Nephron progenitor cell (in vitro differentiated cells): ENCODE measurements at places on chromosomes 7 and 10.

- no peaks in the 10 kb centered on the region for H3K36me3 ChIP-seq
- DNase-seq, result no peak
- no peak overlapping the region for H3K27ac ChIP-seq
Observed at GRCh38 chr10:133567119-133567518, 1.7 kb upstream of the SYCE1 start.

GRCh38 chr10:30178356-30178964, 119.1 kb upstream of the JCAD start:
- no peak for DNase-seq

DNA sequence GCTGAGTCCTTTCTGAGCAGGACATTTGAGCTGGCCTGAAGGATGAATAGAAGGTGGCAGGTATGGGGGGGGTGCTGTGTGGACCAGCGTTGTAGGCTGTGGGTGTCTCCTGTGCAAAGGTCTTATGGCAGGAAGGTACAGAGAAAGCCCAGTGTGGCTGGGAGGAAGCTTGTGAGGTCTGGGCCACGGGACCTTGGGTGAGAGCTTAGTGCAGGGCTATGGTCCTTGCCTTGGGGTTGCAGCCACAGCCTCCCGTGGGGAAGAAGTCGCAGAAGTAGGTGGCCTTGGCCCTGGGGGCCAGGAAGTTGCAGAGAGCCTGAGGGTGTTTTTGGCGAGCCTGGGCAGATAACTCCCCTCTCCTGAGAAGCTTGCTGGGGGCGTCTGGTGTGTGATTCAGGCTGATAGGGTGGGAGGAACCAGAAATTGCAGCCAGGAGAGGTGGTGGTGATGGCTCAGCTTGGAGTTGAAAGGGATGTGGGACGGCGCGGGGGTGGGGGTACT, 172.0 kb upstream of the TNRC18 start:
- H3K4me1 ChIP-seq, result peaks cover 55% of the 10 kb centered on the region
- H3K36me3 ChIP-seq, result peaks cover 22% of the 10 kb centered on the region
- H3K27me3 ChIP-seq, result peaks cover 4% of the 10 kb centered on the region
- H3K4me3 ChIP-seq, result peak overlapping the region; percentile 93

- no peaks in the 10 kb centered on the region for H3K4me1 ChIP-seq
- no peaks in the 10 kb centered on the region for H3K36me3 ChIP-seq
Observed at GRCh38 chr7:158576050-158576762, 11.4 kb downstream of the PTPRN2 start.

GRCh38 chr10:127945341-127945758, 38.4 kb downstream of the PTPRE start:
- no peak overlapping the region for H3K4me3 ChIP-seq
- H3K27me3 ChIP-seq, result peaks cover 13% of the 10 kb centered on the region
- no peak overlapping the region for H3K27ac ChIP-seq
- DNase-seq, result no peak

DNA sequence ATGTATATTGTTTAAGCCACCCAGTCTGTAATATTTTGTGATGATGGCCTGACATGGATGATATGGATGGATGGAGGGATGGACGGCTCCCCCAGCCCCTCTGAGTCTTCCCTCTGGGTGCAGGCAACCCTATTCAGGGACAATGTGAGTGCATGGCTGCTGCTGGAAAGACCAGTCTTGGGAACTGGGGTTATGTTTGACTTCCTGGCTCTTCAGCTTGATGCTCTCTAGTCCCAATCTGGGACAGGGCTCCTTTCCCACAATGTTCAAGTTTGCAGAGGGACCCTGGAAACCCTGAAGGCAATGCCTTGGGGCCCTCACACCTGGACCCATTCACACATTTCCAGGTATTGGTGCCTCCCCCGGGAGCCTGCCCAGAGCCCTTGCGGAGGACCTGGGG, 52.3 kb upstream of the RET start:
- no peaks in the 10 kb centered on the region for H3K36me3 ChIP-seq
- H3K4me1 ChIP-seq, result peaks cover 34% of the 10 kb centered on the region
- no peak for DNase-seq
- no peak overlapping the region for H3K27ac ChIP-seq
- peaks cover 86% of the 10 kb centered on the region for H3K27me3 ChIP-seq

- peaks cover 3% of the 10 kb centered on the region for H3K27me3 ChIP-seq
- peak overlapping the region; percentile 4 for H3K27ac ChIP-seq
- no peak for DNase-seq
Observed at GRCh38 chr7:138934861-138935260, 46.3 kb downstream of the KIAA1549 start.

DNA sequence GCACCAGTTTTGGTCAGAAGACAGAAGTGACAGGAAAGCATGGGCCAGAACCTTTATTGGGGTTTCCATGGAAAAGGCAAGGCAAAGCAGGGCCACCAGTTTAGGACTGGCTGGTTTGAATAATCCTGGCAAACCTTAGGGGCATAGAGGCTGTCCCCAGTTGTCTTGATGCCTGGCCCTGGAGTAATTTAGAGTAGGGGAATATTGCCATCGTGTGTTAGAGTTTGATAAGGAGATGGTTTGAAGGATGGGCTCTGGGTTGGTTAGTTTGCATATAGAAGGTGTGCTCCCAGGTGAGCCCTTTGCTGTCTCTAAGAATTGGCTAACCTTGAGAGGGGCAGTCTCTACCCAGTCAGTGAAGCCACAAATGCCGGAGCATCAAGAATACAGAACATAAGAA, 79.6 kb downstream of the ZNF777 start:
- H3K4me3 ChIP-seq, result no peak overlapping the region
- H3K27ac ChIP-seq, result no peak overlapping the region
- DNase-seq, result no peak
- H3K36me3 ChIP-seq, result no peaks in the 10 kb centered on the region
- peaks cover 28% of the 10 kb centered on the region for H3K27me3 ChIP-seq

GRCh38 chr10:101217450-101218281, 11.6 kb downstream of the LBX1 start:
- no peak overlapping the region for H3K27ac ChIP-seq
- peaks cover 100% of the 10 kb centered on the region for H3K27me3 ChIP-seq
- peaks cover 58% of the 10 kb centered on the region for H3K4me1 ChIP-seq
- peak overlapping the region; percentile 66 for H3K4me3 ChIP-seq
- H3K36me3 ChIP-seq, result no peaks in the 10 kb centered on the region
- peak; percentile 85 for DNase-seq

- H3K36me3 ChIP-seq, result no peaks in the 10 kb centered on the region
- H3K4me1 ChIP-seq, result peaks cover 5% of the 10 kb centered on the region
- no peak for DNase-seq
- H3K27ac ChIP-seq, result no peak overlapping the region
- peaks cover 9% of the 10 kb centered on the region for H3K27me3 ChIP-seq
Observed at GRCh38 chr10:28367929-28368484, 65.1 kb upstream of the MPP7 start.

DNA sequence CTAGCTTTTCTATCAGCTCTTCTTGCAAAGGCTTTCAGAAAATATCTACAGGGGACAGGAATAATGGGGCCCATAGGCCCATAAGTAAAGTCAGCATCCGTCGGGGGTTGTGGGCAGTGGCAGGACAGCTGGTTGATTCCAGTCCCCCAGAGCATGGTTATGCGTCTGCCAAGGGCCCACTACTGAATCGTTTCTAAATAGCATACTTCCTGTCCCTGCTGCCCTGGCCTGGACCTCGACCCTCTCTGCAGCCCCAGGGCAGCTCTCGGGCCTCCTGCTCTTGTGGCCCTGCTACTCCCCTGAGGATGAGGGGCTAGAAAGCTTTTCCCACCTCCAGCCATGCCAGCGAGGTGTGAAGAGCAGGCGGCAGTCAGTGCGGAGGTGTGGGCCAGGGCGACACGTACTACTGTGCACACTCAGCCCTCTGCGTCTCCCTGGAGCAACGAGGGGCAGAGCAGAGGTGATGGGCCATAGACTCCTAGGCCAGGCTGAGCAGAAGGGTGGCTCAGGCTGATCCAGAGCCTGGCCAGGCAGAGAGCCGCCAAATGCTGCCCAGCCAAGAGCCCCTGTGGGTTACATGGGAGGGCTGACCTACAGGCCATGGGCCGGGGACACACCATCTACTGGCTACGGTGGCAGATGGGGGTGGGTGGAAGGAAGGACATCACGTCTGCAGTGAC, 4.7 kb upstream of the OPN4 start:
- no peak overlapping the region for H3K4me3 ChIP-seq
- peaks cover 49% of the 10 kb centered on the region for H3K4me1 ChIP-seq
- H3K36me3 ChIP-seq, result no peaks in the 10 kb centered on the region
- no peak overlapping the region for H3K27ac ChIP-seq

GRCh38 chr7:132065193-132065988, 509.0 kb upstream of the PODXL start:
- H3K4me3 ChIP-seq, result no peak overlapping the region
- no peak overlapping the region for H3K27ac ChIP-seq
- no peak for DNase-seq
- peaks cover 30% of the 10 kb centered on the region for H3K27me3 ChIP-seq
- H3K4me1 ChIP-seq, result peaks cover 5% of the 10 kb centered on the region
